Natural killer cell treated with Interleukin-12 subunit alpha and Interleukin-12 subunit beta and Interleukin-15 and Interleukin-18, amount 100 ng/mL, for 72 hours (primary cell): ENCODE measurements at places on chromosomes 12 and 14. TPM values are rescaled to one million over a fixed set of nuclear protein-coding genes. Genes with fewer than 3 reads are reported as not detected.
A peak's percentile ranks its signal among the peaks of the same experiment; 100 is the strongest.

CEBPE gene
- not detected for total RNA-seq

RAD9B gene
- 0.62 TPM for total RNA-seq

ERP27 gene
- total RNA-seq, result 3.2 TPM

TMEM233 gene
- not detected for total RNA-seq

FITM1 gene
- 1.8 TPM for total RNA-seq

NPAS3 gene
- total RNA-seq, result not detected

MLH3 gene
- 27.6 TPM for total RNA-seq

GRCh38 chr14:55715889-55716288 is 135.9 kb downstream of the KTN1 start:
- no peak overlapping the region for H3K4me3 ChIP-seq
- no peaks in the 10 kb centered on the region for H3K27me3 ChIP-seq
- no peaks in the 10 kb centered on the region for H3K36me3 ChIP-seq
- no peak for DNase-seq

DNA sequence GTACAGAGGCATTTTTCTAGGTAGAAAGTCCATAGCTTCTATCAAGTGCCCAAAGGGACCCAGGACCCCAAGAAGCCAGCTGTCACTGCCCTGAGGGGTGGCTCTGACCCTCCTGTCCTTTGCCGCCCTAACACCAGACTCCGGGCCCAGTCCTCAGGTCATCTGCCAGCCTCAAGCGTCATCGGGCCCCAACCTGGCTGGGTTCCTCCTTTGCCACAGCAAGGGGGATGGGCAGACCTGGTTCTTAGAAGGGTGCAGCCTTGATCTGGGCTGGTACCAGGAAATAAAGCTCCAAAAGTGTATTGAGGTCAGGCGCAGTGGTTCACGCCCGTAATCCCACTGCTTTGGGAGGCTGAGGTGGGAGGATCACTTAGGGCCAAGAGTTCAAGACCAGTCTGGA is 27.1 kb upstream of the FAM222A start:
- H3K27me3 ChIP-seq, result peaks cover 12% of the 10 kb centered on the region
- H3K27ac ChIP-seq, result no peak overlapping the region
- H3K4me1 ChIP-seq, result no peaks in the 10 kb centered on the region
- no peaks in the 10 kb centered on the region for H3K36me3 ChIP-seq
- H3K4me3 ChIP-seq, result no peak overlapping the region
- DNase-seq, result no peak

DNA sequence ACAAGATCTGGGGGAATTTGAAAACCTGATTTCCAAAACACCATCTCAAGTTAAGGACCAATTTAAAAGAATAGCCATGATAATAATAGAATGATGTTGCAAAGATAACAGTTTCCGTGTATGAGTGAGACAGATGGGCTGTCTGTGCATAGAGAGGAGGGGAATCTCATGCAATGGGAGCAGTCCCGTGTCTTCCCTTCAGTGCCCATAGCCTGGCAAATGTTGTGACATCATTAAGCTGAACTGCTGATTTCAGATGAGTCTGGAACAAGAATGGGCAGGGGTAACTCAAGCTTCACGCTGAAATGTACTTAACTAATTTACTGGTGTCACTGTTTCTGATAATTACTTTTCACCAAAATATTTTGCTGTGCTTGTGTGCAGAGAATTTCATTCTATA is 454.0 kb downstream of the FOXG1 start:
- no peaks in the 10 kb centered on the region for H3K27me3 ChIP-seq
- peaks cover 4% of the 10 kb centered on the region for H3K36me3 ChIP-seq
- H3K27ac ChIP-seq, result no peak overlapping the region
- H3K4me1 ChIP-seq, result no peaks in the 10 kb centered on the region
- H3K4me3 ChIP-seq, result no peak overlapping the region

DNA sequence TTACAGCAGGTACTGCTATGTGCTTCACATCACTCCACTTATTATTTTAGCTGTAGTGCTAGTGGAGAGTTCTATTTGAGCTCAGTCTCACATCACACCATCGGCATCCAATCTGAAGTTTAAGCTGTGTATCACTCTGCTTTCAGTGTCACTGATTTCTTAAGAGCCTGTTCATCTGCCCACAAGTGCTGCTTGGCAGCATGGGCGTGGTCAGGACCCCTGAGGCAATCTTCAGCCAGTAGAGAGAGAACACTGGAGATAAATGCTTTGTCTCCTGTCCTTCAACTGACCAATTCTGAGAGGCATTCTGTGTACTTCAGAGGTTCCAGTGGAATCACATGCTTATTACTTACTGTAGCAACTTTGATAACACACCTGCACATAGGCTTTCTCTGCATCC is 728.8 kb downstream of the RPS29 start:
- no peaks in the 10 kb centered on the region for H3K4me1 ChIP-seq
- no peak overlapping the region for H3K4me3 ChIP-seq
- H3K36me3 ChIP-seq, result no peaks in the 10 kb centered on the region
- no peak for DNase-seq
- no peaks in the 10 kb centered on the region for H3K27me3 ChIP-seq

GRCh38 chr12:32312049-32312670 is 87.2 kb upstream of the FGD4 start:
- peaks cover 3% of the 10 kb centered on the region for H3K4me1 ChIP-seq
- H3K27ac ChIP-seq, result no peak overlapping the region
- H3K36me3 ChIP-seq, result no peaks in the 10 kb centered on the region
- no peak for DNase-seq
- no peaks in the 10 kb centered on the region for H3K27me3 ChIP-seq

DNA sequence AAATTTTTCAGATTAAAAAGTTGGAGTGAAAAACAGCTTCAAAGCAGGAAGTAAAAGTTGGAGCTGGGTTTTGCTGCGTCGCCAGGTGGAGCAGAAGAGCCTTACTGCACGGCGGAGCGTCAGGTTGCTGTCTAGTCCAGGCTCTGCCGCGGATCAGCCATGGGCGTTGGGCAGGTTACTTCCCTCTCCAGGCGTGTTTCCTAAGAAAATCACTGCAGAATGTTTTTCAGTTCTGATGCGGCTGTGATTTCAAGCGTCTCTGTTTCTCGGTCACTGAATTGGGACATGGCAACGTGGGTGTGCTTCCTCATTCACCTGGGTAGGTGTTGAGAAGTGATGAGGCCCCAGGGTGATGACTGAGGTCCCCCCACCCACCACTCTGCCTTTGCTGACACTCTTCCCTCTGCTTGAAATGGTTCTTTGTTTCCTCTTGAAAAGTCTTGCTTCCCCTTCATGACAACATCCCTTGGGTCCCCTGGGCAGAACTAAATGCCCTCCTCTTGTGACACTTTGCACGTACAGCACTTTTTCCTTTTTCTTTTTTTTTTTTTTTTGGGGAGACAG is 7.6 kb downstream of the EVL start:
- H3K27me3 ChIP-seq, result no peaks in the 10 kb centered on the region
- H3K4me3 ChIP-seq, result peak overlapping the region; percentile 92
- H3K27ac ChIP-seq, result peak overlapping the region; percentile 93

DNA sequence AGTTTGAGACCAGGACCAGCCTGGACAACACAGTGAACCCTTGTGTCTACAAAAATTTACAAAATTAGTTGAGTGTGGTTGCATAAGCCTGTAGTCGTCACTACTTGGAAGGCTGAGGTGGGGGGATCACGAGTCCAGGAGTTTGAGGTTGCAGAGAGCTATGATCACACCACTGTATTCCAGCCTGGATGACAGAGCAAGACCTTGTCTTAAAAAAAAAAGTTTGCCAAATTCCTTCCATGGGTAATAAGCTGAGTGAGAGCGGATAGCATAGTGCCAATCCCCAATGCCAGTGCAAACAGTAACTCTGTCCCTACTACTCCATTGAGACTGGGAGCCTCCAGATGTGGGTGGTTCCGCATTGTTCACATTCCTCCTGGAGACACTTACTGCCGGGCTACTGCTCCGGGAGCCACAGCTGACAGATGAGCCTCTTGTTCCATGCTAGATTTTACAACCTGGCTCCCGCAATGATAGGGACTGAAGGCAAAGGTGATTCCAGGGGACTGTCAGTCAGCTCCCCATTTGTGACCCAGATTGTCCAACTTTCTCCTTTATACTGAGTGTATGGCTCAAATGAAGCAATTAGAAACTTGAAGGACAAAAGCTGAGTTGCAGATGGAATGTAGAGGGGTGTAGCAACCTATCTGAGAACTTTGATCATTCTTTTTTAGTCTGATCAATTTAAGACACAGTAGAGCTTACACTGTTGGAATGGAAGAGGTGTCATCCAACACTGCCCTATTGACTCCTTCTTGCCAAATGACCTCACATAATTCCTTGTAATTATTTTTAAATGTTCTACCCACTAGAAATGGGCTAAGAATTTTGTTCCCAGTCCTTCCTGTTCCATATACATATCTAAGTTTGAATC is 13.4 kb upstream of the FRMD6 start:
- H3K27ac ChIP-seq, result no peak overlapping the region
- H3K4me1 ChIP-seq, result no peaks in the 10 kb centered on the region
- H3K27me3 ChIP-seq, result peaks cover 28% of the 10 kb centered on the region
- no peak overlapping the region for H3K4me3 ChIP-seq
- DNase-seq, result no peak

GRCh38 chr14:97762386-97762785 is 965.2 kb downstream of the VRK1 start:
- no peak overlapping the region for H3K27ac ChIP-seq
- no peak overlapping the region for H3K4me3 ChIP-seq
- H3K36me3 ChIP-seq, result no peaks in the 10 kb centered on the region
- H3K4me1 ChIP-seq, result peaks cover 11% of the 10 kb centered on the region

DNA sequence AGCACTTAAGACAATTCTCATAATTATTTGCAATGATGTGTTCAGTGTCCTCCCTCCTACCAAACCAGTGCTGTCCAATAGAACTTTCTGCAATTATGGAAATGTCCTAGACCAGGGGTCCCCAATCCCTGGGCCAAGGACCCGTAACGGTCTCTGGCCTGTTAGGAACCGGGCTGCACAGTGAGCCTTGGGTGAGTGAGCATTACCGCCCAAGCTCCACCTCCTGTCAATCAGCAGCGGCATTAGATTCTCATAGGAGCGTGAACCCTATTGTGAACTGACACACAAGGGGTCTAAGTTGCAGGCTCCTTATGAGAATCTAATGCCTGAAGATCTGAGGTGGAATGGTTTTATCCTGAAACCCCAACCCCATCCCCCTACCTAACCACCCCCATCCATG is 3.9 kb downstream of the SVOP start:
- H3K36me3 ChIP-seq, result no peaks in the 10 kb centered on the region
- peaks cover 14% of the 10 kb centered on the region for H3K27me3 ChIP-seq
- H3K4me3 ChIP-seq, result no peak overlapping the region
- H3K4me1 ChIP-seq, result no peaks in the 10 kb centered on the region
- no peak overlapping the region for H3K27ac ChIP-seq
- no peak for DNase-seq
